ENCODE measurements at places on chromosomes 1 and 21.

DNA sequence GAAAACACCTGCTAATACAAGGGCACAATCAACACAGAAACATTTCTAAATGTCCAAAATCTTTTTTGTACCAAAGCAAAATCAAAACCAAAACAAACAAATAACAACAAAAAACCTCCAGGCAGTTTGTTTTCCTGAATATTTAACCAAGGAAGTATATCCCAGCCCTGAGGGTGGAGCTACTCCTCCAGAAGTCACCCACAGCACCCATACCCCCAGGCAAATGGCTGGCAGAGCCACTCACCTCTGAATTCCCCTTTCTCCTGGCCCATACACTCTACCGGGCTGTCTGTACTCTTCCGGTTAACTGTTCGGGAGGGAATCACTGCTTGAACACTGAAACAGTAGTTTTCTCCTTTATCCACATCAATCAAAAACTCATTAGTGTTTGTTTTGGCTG, 9.5 kb downstream of the F3 start:
- DNase-seq = no peak

GRCh38 chr1:4741876-4742423, 87.5 kb downstream of the AJAP1 start:
- DNase-seq = peak; percentile 56

GRCh38 chr1:94000510-94001282, 91.5 kb upstream of the GCLM start:
- DNase-seq = no peak

- DNase-seq = peak; percentile 91
Measured at GRCh38 chr1:75083848-75084514, 50.2 kb upstream of the LHX8 start.

GRCh38 chr1:80640978-80641377, 1159.8 kb upstream of the ADGRL2 start:
- no peak for DNase-seq

- DNase-seq = no peak
Measured at GRCh38 chr1:933603-933940, 9.8 kb downstream of the SAMD11 start.

DNA sequence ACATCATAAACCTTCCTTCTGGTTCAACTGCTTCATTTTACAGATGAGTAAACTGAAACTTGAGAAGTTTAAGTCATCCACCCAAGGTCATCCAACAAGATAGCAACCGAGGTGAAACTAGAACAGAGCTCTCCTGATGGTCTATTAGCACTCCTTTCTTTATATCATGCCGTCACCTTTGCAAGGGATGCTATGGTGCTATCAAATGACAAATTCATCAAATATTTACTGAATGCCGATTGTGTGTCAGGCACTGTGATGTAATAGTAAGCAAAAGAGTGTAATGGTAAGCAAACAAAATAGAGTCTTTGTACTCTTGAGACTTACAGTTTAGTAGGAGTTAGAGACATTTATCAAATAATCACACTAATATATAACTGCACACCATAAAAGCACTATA, 14.0 kb upstream of the SGIP1 start:
- DNase-seq = no peak

- DNase-seq = no peak
Measured at GRCh38 chr1:114178936-114179335, 25.3 kb upstream of the SYT6 start.

DNA sequence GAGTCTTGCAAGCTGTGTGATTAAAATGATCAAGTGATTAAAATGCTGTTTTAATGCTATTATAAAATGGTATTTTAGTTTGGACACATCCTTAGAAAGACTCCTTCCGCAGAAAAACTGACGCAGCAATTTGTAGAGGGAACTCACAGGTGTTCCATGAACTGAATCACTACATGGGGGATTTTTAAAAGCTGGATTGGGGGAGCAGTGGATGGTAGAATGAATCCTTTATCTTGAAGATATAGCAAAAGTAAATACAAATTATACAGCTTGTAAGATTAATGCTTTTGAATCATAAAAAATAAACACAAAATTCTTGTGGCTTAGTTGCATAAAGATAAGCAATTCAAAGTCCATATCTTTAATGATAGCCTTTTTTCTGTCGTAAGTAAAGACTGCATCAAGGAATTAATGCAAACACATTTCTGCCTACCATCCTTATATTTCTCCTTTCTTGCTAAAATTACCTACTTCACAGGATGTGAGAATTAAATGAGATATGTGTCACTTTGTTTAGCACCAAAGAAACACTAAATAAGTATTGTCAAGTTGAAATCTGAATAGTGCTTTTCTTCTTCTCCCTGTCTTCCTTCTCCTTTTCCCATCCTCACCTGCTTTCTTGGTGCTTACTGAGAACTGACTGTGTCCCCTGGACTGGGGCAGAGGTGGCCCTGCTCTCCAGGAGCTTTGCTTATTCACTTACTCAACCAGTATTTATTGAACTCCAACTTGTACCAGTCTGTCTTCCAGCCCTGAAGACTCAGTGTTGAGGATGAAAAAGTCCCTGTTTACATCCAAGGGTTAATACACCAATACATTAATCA, 61.5 kb upstream of the F3 start:
- no peak for DNase-seq

DNA sequence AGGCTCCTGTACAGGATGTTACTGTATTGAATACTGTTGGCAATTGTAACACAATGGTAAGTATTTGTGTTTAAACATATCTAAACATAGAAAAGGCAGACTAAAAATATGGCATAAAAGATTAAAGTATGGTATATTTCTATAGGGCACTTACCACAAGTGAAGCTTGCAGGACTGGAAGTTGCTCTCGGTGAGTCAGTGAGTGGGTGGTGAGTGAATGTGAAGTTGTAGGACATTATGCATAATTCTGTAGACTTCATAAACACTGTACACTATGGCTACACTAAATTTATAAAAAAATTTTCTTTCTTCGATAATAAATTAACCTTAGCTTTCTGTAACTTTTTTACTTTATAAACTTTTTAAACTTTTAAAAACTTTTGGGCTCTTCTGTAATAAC, 13.7 kb upstream of the TRIM62 start:
- no peak for DNase-seq

- peak; percentile 65 for DNase-seq
Measured at GRCh38 chr1:54290506-54291184, 90.7 kb downstream of the MRPL37 start.

GRCh38 chr1:1354271-1355247, 3.8 kb downstream of the MXRA8 start:
- DNase-seq = no peak

GRCh38 chr1:63976006-63976405, 202.2 kb downstream of the ROR1 start:
- no peak for DNase-seq

DNA sequence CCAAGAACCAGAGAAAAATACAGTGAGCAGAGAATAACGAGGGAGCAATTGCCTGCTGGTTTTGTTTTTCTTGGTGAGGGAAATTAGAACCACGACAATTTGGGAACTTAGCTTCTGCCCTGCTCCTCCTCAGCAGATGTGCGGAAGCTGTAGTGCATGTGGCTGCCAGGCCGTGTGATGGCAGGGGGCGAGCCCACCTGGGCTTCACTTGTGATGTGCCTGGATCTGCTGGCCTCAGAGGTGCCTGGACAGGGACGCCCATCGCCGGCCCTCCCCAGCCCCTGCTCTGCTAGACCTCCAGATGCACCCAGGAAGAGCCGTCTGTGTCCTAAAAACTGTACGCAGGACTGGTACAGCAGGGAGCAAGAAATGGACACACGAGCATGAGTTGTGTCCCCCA, 28.5 kb upstream of the C1orf174 start:
- DNase-seq = no peak

DNA sequence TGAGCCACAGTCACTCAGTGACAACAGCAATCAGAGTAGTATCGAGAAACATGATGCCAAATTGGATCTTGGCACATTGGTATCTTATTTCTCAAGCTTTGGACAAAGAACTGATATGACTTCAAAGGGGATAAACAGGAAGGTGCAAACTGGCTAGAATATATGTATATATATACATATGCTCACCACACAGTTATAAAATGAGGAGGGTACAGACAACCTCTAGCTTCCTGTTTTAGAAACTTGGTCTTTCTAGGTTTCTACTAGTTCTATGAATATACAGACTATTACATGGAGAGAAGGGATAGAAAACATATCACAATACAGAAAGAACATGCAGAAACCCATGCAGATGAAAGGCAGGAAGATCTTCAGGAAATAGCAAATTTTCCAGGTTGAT, 292.1 kb upstream of the SNX7 start:
- DNase-seq = no peak

GRCh38 chr1:218778257-218779126, 395.2 kb upstream of the LYPLAL1 start:
- DNase-seq = peak; percentile 17

DNA sequence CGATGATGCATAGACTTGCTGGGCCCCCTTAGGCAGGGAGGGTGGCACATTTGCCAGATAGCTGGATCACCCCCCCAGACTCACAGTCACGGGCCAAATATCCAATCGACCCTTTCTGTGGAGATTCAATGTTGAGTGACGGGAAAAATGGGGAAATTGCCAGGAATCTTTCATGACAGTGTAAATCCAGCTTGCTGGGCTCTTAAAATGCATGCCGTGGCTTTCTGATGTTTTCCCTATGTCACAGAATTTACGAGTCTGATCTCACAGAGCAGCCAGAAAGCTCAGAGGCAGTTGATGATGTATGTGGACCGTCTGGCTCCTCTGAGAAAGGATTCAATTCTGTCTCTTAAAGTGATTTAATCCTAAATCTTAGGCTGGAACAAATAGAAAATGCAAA, 150.1 kb upstream of the ZNF644 start:
- DNase-seq = peak; percentile 2

GRCh38 chr1:35660581-35661473, 19.5 kb upstream of the PSMB2 start:
- peak; percentile 69 for DNase-seq

GRCh38 chr1:67540733-67541125, 110.5 kb upstream of the SERBP1 start:
- peak; percentile 37 for DNase-seq

DNA sequence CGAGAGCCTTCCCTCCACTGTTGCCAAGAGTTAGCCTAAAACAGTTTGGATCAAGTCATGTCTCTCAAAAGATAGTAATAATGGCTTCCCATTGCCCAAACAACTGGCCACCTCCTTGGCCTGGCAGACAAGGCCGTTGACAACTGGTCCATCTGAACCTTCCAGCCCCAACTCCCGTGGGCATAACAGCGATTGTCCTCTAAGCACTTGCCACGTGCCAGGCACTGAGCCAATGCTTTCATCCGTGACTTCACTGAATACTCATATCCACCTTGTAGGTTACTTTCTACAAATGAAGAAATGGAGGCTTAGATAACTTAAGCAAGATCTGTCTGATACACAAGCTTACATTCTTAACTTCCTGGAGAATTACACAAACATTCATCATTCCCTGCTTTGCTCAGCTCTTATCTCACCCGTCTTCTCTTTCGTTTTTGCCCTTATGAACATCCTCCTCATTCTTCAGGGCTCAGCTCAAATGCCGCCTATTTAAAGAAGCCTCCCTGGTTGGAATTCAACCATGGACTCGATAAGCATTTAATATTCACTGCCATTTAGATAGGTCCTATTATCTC, 106.4 kb downstream of the KCND3 start:
- no peak for DNase-seq

GRCh38 chr1:190717055-190717454, 239.4 kb upstream of the BRINP3 start:
- DNase-seq = no peak

DNA sequence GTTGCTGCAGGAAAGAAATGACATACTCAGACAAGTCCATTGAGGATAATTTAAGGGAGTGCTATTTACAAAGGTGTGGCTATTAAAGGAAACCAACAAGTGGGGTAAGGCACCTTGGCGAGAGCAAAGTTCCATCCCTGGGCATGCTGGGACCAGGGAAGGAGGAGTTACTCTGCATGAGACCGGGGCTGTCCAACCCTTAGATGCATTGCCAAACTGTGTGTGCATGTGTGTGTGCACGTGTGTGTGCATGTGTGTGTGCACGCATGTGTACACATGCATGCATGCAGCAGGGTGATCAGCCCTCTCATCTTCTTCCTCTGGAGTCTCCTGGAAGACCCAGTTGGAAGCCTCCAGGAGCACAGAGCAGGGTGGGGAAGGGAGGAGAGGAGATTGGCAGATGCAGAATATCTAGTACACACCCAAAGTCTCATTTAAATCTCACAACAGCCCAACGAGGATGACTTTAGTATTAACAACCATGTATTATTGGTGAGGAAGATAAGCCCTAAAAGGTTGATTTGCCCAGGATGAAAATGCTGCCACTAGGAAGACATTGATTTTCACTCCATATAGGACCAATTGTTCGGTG, 72.2 kb upstream of the CD34 start:
- no peak for DNase-seq

DNA sequence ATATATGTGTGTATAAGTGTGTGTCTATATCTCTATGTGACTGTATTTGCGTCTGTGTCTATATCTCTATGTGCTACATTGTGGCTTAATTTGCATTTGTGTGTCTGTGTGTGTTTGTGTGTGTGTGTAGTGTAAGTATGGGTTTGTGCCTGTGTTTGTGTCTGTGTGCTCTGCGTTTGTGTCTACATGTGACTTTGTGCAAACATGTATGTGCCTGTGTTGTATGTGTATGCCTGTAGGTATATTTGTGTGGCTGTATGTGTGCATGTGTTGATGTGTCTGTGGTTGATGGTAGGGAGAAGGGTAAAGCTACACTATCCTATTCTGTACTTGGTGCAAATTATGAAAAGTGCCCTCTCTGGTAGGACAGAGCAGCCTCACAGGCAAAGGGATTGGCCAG, 7.3 kb upstream of the FGGY start:
- DNase-seq = no peak

DNA sequence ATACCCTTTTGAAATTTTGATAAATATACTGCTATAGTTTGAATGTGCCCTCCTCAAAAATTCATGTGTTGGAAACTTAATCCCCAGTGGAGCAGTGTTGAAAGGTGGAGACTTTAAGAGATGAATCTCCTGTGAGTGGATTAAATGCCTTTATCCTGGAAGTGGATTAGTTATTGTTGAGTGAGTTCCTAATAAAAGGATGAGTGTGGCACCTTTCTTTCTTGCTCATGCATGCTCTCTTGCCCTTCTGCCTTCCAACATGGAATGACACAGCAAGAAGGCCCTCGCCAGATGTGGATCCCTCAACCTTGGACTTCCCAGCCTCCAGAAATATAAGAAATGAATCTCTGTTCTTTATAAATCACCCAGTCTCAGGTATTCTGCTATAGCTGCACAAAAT, 51.8 kb downstream of the CD160 start:
- DNase-seq = no peak

DNA sequence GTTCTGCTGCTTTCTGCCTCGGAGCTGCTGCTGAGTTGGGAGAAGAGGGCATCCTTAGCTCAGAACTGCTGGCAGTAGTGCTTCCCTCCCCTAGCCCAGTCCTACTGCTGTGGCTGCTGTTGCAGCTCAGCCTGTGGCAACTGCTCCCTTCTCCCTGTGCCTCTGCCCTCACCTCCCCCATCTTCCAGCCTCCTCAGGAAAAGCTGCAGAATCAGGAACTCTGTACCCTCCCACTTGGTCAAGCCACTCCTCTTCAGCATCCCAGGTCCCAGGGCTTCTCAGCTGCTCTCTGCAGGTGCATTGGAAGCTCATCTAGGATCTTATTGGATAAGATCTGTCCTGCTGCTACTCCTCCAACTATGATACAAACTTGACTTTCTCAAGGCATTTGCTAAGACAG, 316.7 kb downstream of the BRINP2 start:
- no peak for DNase-seq

- no peak for DNase-seq
Measured at GRCh38 chr21:19402870-19403269, 999.3 kb upstream of the TMPRSS15 start.
